ENCODE measurements at places on chromosomes 3 and 15. TPM values are rescaled to one million over a fixed set of nuclear protein-coding genes. Genes with fewer than 3 reads are reported as not detected.

DNA sequence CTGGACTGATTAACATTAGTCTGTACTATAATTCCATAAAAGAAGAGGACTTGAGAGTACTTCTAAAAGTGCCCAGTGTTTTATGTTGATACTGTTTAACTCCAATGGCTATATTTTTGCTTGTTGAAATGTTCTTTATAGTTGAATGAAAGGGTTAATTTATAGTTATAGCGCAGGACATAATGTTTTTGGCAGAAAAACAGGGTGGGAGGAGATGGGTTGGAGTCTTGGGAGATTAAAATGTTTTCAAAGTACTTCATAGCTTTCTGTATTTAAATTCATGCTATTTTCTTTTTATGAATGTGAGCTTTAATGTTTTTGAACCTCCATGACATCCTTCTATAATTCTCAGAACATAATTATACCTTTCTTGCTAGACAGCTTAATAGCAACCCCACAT is 108.2 kb downstream of the CNTN3 start:
- DNase-seq: no peak

FRMD5 gene
- total RNA-seq: 4.9 TPM

AADACL2 gene
- total RNA-seq: not detected

GRCh38 chr3:59482684-59483083 is 432.9 kb upstream of the CFAP20DC start:
- DNase-seq: no peak

- no peak for DNase-seq
These were observed 33.2 kb downstream of the SCAPER start for GRCh38 chr15:76871930-76872329.

ZPLD1 gene
- 74.8 TPM for total RNA-seq

GP5 gene
- under 0.01 TPM for total RNA-seq

Measured in renal cortical epithelial cell (primary cell).